Fibroblast of gingiva (primary cell): ENCODE measurements at places on chromosomes 5 and 9.

- DNase-seq = no peak
Observed at GRCh38 chr5:117333011-117333410, 758.4 kb upstream of the SEMA6A start.

- peak; percentile 26 for DNase-seq
Observed at GRCh38 chr9:136225748-136226679, 19.6 kb downstream of the QSOX2 start.

DNA sequence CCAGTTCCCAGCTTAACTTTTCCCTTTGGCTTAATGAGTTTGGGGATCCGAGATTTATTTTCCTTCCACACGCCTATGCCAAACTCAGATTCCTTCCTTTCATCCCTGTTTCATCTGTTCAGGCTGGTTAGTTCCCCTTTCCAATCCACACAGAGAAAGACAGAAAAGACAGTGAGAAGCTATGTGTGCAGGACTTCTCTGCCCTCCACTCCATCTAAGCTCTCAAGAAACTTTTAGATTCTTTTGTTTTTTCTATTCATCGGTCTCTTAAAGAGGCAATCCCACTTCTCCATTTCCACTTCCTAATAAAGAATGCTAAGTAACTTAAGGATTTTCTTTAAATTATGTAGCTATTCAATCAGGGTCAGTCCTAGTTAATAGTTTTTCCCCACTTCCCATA is 11.2 kb downstream of the ITGA1 start:
- no peak for DNase-seq

- DNase-seq = peak; percentile 13
Observed at GRCh38 chr5:56900858-56901578, 8.4 kb upstream of the SETD9 start.

GRCh38 chr5:81830596-81830995 is 79.7 kb upstream of the SSBP2 start:
- DNase-seq = no peak

DNA sequence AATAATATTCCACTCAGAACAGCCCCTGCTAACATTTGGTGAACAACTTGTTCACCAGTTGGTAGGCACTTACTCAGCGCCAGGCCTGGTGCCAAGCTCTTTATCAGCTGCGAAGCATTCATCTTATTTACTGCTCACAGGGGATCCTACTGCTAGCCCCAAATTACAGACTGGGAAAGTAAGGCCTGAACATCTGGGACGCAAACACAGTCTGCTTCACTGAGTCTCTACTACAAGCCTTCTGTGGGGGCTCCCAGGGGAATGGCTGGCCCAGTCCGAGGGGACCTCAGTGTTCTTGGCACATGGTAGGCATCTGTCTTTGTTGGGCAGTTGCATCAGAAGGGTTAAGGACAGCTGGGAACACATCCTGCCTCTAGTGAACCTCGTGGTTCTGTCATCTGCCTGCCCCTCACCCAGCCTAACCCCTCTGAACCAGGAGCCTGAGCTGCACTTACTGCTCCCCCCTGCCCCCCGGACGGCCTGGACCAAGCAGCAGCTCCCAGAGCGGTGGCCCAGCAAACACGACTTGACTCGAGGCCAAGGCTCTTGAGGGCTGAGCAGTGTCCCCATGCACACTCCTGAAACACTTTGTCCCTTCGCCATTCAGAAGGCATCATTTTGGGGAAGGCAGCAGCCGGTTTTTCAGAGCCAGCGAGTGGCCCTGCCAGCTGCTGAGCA is at the start of gene PHYHD1:
Gene PHYHD1, plus strand, starts transcription at position 602 of the 678 bp plus-strand sequence. CDS start 1,342 bp downstream, outside the sequence.
- peak; percentile 76 for DNase-seq

- DNase-seq = no peak
Observed at GRCh38 chr9:113352411-113352810, 3.1 kb downstream of the BSPRY start.

GRCh38 chr9:131432597-131433301 is 38.9 kb downstream of the PRRC2B start:
- peak; percentile 79 for DNase-seq

GRCh38 chr5:4113426-4113825 is 517.8 kb downstream of the IRX1 start:
- no peak for DNase-seq

DNA sequence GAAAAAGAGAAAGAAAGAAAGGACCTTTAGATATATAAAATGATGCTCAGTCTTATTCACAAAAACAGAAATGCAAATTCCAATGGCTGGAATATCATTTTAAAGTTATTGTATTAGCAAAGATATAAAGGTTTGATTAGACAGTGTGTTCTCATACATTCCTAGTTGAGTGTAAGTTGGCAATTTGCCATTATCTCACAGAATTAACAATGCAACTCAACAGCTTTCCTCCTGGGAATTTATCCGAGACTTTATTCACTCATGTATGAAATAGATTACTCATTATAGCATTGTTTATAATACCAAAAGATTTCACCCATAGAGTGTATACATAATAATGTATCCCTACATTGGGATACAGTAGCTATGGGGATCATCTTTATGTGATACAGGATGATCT is 27.1 kb upstream of the MLLT3 start:
- DNase-seq = no peak

- no peak for DNase-seq
Observed at GRCh38 chr5:112663146-112663545, 74.5 kb upstream of the APC start.

GRCh38 chr9:128987805-128988204 is 40.3 kb downstream of the NUP188 start:
- DNase-seq = peak; percentile 88

DNA sequence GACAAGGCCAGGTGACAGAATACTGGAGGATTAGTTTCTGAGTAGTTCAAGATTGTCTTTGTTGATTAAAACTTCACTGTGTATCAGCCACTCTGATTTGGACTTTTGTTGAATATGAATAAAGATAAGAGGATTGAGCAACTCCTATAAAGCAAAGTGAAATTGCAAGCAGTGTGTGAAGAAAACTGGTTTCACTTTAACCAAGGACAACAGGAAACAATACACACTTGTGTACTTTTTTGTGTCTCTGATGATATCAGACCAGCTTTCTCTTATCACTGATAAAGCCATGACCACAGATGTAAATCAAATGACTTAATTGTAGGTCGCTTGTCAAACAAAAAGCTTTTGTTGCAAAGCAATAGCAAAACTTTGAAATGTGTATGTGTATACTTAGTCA is 268.6 kb downstream of the FER start:
- no peak for DNase-seq

GRCh38 chr5:1883120-1883924 is 597 bp upstream of the IRX4 start:
- DNase-seq = no peak

GRCh38 chr9:122015170-122015821 is 77.8 kb downstream of the TTLL11 start:
- DNase-seq = no peak

DNA sequence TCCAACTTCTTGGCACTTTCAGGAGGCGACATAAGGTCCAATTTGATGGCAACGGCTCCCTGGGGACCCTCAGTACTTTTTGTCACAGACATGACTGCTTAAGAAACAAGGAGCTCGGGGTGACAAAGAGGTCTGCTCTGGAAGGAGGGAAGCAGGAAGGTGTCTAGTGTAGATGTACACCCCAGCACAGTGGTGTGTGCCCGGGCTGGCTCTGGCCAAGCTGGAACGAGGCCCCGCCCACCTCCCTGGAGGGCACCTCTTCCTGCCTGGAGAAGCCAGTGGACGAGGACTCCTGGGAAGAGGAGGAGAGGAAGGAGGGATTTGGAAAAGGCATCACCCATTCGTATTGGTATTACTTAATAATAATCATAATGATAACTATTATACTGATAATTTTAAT is at the start of gene SLC36A2:
Gene SLC36A2, minus strand, starts transcription at position 191 of the 400 bp plus-strand sequence. Its CDS starts 99 bp downstream, at position 92.
- DNase-seq = no peak

DNA sequence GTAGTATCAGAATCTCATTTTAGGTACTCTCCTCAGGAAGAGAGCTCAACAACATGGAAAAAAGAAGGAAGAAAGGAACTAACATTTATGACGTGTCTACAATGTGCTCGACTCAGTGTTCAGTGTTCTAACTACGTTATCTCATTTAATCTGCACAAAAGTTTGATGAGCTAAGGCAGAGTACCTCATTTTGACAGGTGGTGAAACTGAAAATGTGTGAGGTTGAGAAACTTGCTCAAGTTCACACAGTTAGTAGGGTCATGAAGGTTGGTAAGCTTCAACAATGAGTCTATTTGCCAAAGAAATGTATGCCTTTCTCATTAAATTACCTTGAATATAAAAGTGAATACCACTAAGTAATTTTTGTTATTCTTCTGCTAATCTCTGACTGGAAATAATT is 165.1 kb downstream of the CAAP1 start:
- no peak for DNase-seq

- DNase-seq = no peak
Observed at GRCh38 chr9:114619191-114619761, 8.2 kb downstream of the TMEM268 start.

DNA sequence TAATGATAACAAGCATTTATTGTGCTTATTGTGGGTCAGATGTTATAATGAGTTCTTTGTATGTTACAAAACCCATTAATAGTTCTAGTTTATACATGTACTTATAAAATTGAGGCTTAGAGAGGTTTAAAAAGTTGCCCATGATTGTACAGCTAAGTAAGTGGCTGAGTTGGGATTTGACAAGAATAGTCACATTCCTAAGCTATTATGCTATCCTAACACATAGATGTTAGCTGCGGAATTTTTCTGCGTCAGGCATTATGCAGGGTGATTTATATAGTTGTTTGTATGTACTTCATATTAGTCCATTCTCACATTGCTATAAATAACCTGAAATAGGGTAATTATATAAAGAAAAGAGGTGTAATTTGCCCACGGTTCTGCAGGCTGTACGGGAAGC is 12.5 kb downstream of the COMMD10 start:
- DNase-seq = no peak

DNA sequence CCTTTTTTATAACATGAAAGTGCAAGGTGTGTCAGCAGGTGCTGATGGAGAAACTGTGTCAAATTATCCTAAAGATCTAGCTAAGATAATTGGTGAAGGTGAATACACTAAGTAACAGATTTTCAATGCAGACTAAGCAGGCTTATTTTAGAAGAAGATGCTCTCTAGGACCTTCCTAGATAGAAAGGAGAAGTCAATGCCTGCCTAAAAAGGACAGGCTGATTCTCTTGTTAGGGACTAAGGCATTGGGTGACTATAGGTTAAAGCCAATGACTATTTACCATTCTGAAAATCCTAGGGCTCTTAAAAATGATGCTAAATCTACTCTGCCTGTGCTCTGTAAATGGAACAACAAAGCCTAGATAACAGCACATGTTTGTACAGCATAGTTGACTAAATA is 1682.4 kb downstream of the MAT2B start:
- no peak for DNase-seq

- DNase-seq = no peak
Observed at GRCh38 chr9:132404228-132404881, 2.3 kb downstream of the TTF1 start.

GRCh38 chr5:125006011-125006685 is 259.7 kb upstream of the ZNF608 start:
- DNase-seq = no peak

- no peak for DNase-seq
Observed at GRCh38 chr9:95017062-95017461, 290.6 kb downstream of the AOPEP start.

GRCh38 chr5:111901296-111901695 is 144.3 kb upstream of the NREP start:
- DNase-seq = no peak

GRCh38 chr5:156991714-156992113 is 28.7 kb upstream of the TIMD4 start:
- no peak for DNase-seq

GRCh38 chr5:141508798-141509611 is 20.1 kb downstream of the PCDHGC5 start:
- DNase-seq = peak; percentile 96

DNA sequence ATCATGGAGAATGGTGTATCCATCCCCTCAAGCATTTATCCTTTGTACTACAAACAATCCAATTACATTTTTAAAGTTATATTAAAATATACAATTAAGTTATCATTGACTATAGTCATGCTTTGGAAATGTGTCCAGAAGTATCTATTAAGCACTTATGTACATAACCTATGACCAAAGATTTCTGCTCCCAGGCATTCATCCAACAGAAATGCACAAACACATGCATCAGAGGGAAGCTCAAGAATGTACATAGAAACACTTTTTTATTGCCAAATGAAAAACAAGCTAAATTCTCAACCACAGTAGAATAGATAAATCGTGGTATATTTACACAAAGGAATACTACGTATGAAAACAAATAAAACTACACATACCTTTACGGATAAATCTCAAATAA is 700.5 kb upstream of the ZNF608 start:
- peak; percentile 91 for DNase-seq

- DNase-seq = no peak
Observed at GRCh38 chr5:136314302-136314701, 51.0 kb downstream of the TRPC7 start.

DNA sequence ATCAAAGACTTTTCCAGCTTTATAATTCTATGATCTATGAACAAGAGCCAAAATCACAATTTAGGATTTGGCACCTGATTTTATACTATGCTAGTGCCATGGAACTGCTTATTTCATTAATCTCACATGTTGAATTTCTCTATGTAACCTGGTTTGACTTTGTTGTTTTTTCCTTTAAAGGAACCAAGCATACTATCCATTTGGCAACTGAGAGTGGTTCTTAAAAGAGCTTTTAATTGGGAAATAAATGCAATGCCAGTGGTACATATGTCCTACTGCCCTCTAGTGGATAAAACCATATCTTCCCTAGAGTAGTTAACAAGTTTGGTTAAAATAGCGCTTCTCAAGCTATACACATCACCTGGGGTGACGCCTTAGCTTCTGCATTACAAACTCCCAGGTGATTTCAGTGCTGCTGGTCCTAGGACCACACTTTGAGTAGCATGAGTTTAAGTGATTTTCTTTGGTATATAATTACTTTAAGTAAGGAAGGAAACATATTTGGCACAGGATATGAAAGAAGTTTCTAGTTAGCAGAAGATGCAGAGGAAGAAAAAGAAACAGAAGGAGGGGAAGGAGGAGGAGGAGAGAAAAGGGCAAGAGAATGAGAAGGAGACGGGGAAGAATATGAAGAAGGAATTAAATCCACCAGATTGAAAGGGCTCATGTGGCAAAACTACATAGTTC is 56.8 kb downstream of the FGF10 start:
- DNase-seq = peak; percentile 75

DNA sequence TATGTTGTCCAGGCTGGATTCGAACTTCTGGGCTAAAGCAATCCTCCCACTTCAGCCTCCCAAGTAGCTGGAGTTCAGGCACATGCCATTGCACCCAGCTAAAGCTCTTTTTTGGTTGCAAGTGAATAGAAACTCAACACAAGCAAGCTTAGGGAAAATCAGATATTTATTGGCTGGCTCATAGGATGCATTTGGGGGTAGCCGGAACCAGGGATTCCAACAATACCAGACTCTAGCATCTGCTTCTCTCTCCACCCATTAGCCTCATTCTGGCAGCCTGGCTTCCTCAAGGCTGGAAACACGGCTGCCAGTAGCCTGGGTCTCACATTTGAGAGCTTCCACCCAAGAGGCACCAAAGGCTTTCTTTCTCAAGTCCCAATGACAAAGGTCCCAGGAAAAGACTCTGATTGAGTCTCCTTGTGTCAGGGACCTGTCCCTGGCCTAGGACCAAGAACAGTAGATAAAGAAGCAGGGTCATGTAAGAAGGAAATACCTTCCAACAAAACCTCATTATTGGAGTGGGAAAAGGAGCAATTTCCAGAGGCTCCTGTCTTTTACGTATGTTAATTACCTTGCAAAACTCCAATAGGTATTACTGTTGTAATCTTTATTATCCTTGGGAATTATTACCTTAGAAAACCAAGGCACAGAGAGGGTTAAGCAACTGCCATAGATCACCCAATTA is 23.0 kb upstream of the B4GALT1 start:
- DNase-seq = no peak

GRCh38 chr5:142143878-142144277 is 35.3 kb downstream of the NDFIP1 start:
- peak; percentile 27 for DNase-seq
